ENCODE measurements at places on chromosomes 16 and 17.
A peak's percentile ranks its signal among the peaks of the same experiment; 100 is the strongest.

- no peak for DNase-seq
Observed at GRCh38 chr16:77457046-77457445, 22.2 kb upstream of the ADAMTS18 start.

DNA sequence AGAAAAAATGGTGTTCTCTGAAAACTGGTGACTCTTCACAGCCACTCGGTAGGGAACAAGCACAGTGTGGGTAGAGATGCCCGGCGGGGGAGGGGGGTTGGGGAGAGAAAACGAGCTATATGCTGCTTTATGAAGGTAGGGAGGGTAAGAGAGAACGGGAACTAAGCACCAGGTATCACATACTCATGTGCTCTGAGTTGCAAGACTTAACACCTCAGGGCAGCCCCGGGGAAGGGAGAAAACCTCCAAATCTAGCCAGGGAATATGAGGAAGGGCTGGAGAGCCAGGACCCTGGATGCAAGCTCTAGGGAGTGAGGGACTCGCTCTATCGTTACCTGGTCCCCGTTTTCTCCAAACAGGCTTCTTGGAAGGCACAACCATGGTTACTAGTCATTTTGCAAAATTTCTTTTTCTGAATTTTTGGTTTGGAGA lies 35.3 kb downstream of the HIC1 start:
- DNase-seq: no peak

DNA sequence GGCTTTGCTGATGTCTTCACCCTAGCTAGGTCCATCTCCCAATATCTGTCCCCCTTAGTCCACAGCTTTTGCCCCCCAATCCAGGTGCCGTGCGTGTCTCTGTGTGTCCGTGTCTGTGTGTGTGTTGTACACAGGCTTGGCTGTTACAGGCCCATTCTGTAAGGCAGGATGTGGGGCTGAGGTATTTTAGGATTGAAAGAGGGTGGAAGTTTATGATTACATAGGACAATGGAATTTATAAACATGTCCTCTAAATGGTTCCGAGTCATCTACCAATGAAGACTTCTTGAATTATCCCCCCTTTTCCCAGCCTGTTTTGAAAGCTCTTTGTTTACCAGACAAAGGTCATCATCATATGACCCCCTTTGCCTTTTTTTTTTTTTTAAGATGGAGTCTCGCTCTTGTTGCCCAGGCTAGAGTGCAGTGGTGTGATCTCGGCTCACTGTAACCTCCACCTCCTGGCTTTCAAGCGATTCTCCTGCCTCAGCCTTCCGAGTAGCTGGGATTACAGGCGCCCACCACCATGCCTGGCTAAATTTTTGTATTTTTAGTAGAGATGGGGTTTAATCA lies 21.9 kb downstream of the ACE start:
- DNase-seq: no peak

DNA sequence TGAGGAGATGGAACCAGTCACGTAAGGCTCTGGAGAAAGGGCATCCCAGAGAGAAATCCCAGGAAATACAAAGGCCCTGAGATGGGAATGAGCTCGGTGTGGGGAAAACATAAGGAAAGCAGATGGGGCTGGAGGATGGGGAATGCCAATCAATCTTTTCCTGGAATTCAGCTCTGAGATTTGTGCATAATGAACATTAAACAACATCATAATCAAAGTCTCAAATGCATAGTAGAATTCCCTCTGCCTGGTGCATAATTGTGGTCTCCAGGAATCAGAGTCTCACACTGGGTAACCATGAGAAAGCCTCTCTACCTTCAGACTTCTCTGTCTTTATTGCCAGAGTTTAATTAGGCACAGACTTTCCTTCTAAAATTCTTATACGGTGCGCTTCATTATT lies 30.8 kb downstream of the OTOA start:
- peak; percentile 31 for DNase-seq

- DNase-seq: peak; percentile 78
Observed at GRCh38 chr17:32803544-32803943, 73.4 kb downstream of the MYO1D start.

DNA sequence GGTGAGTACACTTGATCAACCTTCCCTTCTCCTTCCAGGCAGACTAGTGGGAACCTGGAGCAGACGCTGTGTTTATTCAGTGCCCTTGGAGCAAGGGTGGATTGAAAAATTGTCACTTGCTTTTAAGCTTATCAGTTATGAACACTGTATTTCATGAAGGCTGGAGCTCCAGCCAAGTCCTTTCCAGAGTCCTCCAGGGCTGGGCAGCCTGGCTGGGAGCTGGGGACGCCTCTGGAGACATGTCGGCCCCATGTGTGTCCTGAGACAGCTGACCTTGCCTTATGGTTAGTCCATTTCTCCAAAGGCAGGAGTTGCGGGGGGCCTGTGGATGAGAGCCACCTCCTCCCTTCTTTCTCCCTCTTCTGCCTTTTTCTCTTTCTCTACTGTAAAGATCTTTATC lies 67.0 kb downstream of the RAP1GAP2 start:
- no peak for DNase-seq

DNA sequence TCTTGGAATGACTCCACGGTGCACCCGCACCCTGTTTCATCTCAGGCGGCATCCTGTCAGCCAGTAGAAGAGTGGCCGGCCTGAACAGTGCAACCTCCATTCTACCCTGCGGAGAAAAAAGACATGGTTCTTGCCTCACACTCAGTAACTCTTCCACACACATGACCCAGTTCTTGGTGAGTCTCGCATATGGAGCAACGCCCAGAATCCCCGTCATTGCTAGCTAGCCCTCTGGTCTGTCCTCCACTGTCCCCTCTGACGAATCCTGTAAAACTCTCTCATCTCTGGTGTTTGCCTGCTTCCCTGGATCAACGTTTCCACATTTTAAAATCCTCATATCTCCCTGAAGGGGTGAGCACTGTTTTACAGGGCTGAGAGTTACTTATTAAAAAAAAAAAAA lies 4.2 kb upstream of the RDM1 start:
- DNase-seq: no peak

Measured in skin of body (tissue), 3 donors.